ENCODE measurements at places on chromosomes 2 and 18.
A peak's percentile ranks its signal among the peaks of the same experiment; 100 is the strongest.

DNA sequence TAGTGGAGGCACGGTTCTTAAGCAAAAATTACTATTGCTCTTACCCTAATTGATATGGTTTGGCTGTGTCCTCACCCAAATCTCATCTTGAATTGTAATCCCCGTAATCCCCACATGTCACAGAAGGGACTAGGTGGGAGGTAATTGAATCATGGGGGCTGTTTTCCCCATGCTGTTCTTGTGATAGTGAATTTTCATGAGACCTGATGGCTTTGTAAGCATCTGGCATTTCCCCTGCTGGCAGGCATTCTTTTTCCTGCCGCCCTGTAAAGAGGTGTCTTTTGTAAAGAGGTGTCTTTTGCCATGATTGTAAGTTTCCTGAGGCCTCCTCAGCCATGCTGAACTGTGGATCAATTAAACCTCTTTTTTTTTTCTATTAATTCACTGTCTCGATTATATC lies 1691.8 kb upstream of the SLC39A10 start:
- peak; percentile 44 for DNase-seq

DNA sequence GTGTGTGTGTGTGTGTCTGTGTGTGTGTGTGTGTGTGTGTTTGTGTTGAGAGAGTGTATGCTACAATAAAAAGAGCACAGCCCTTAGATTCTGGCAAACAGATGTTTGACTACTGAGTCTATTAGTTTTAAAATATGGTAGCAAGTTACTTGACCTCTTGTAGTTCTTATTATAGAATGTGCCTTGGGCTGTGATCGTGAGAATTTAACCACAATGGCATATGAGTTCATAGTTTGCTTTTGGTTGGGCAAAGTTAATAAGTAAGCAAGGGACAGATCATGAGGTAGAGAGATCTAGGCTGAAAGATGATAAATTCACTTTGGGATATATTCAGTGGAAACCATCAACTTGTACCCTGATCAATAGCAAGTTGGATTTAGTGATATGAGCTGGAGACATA lies 334.3 kb upstream of the VWC2L start:
- DNase-seq = no peak

GRCh38 chr2:186871881-186872280 lies 22.9 kb upstream of the ZSWIM2 start:
- DNase-seq = no peak

- DNase-seq = no peak
These were observed 146.3 kb upstream of the APCDD1 start for GRCh38 chr18:10308154-10308553.

DNA sequence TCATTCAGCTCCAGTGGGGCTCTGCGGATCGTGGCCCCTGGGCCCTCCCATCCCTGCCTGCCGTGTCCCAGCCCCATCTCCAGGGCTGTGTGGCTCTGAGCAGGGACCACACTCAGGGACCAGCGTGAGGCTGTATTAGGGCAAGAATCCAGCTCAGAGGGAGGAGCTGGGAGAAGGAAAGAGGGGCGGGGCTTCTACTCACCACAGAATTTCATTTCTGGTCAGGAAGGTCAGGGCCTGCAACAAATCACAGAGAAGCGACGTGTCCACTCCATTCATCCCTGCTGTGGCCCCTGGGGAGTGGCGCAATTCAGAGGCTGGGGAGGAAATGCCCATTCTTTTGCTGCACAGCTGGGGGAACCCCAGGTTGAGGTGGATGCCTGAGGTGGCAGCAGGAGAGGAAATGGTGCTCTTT lies 828 bp downstream of the CIB4 start:
- DNase-seq = peak; percentile 46

GRCh38 chr2:24382363-24383073 lies 22.2 kb upstream of the ITSN2 start:
- DNase-seq = peak; percentile 87

GRCh38 chr2:220670511-220670910 lies 901.6 kb downstream of the EPHA4 start:
- no peak for DNase-seq

DNA sequence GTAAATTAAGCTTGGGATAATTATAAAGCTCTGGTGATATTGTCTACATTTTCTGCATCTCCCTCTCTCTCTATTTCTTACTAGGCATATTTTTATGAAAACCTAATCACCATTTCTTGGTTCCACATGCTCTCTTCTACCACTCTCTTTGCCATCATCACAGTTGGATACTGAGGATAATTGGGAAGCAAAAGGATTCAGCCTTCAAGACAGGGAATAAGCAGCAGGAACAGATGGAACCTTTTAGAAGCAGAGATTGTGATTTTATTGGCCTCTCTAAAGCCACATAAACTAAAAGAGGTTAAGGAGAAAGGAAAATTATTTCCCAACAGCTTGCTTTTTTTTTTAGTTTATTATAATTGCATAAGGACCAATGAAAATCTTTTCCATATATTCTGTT lies 226.3 kb upstream of the SPHKAP start:
- DNase-seq = no peak

DNA sequence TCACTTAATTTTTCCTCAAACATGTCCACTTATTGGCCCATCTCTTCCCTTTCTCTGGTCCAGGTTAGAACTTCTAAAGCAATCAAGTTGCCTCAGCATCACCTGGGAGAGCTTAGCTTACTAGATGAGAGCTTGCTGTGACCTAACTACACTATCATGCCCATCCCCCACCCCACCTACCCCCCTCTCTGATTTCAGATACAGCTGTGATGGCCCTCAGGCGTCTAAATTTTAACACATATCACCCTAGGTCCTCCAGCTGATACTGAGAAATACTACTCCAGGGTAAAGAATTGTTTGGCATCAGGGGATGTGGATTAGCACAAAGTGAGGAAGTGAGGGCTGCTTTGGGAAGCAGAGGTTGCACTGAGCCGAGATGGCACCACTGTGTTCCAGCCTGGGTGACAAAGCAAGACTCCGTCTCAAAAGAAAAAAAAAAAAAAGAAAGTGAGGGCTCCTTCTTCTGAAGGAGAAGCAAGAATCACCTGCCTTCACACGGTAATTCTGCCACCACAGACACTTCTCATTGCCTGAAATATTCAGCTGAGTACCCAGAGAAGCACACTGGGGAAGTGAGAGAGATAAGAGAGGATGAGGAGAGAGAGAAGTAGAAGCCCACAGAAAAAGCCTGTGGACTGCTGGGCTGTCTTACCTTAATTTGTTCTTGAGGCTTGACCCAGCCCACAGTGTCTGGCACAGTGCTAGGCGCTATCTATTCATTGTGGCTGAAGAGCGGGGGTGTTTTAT lies 263.4 kb downstream of the ASXL3 start:
- peak; percentile 14 for DNase-seq

DNA sequence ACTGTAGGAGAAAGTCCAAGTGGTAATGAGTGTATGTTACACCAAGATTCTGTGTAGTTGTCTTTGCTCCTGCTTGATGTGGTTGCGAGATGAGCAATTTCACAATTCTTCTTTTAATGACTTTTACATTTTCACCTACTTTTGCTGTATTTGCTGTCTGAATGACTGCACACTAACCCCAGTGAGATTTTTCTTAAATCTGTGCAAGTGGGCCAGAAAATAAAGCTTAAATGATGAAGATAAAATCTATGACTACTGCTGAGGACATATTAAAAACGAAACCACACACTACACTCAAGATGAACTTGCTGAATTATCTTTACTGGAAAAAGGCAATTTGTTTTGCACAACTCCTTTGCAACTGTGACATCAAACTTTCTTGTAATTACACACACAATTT lies 4.1 kb downstream of the LDAH start:
- DNase-seq = no peak

- no peak for DNase-seq
These were observed 67.4 kb downstream of the MOGAT1 start for GRCh38 chr2:222738809-222739208.

- no peak for DNase-seq
These were observed 849 bp upstream of the ITGB6 start for GRCh38 chr2:160200921-160201320.

DNA sequence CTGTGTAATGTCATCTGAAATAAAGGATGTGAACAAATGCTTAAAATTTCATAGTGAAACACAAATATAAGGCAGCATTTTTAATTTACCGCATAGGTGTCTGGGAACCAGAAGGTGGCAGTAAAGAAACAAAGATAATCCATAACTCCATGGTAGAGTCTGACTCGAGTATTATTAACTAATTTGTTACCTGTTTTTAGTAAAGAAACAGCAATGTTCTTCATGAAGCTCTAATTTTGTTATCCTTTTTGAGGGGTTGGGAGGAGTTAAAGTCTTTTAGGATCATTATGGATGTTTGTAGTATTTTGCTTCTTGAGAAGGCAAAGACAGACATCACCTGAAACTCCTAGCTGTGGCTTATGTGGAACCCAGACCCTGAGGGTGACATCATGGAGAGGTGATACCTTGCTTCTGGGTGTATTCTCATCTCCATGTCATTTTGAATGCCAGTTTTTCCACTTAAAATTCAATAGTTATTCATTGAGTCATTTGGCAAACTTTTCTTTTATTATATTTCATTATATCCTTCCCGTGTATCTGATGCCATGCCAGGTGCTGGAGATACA lies 286.2 kb upstream of the EPAS1 start:
- DNase-seq = peak; percentile 66

GRCh38 chr2:9799011-9799596 lies 44.2 kb upstream of the TAF1B start:
- DNase-seq = no peak

- no peak for DNase-seq
These were observed 50.2 kb upstream of the MRPL33 start for GRCh38 chr2:27721335-27721734.

DNA sequence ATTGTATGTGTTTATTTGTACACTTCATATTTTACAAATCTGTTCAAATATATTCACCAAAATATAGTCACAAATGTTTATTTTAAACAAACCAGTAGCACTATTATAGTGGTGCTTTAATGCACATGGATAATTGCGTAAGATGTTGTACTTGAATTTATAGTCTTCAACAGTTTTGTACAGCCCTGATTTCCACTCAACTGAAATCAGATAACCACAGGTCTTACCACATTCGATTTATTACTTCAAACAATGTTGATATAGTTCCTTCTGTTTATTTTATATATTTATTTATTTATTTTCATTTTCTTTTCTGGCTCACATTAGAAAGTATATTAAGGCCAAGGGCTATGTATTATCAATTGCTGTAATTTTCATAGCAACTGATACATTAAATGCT lies 99.4 kb upstream of the ZNF804A start:
- no peak for DNase-seq

GRCh38 chr2:71608441-71608840 lies 155.1 kb downstream of the DYSF start:
- DNase-seq = no peak

- no peak for DNase-seq
These were observed 102.5 kb upstream of the SNTG2 start for GRCh38 chr2:848099-848498.

- DNase-seq = no peak
These were observed 464.5 kb upstream of the SETBP1 start for GRCh38 chr18:44216169-44216568.

GRCh38 chr2:101125374-101125773 lies 25.8 kb downstream of the TBC1D8 start:
- DNase-seq = no peak

GRCh38 chr2:20524412-20525040 lies 77.7 kb downstream of the RHOB start:
- no peak for DNase-seq

- DNase-seq = no peak
These were observed 7.3 kb upstream of the GMPPA start for GRCh38 chr2:219491278-219491963.

Measured in GM23338 (cell line).